Inflammatory macrophage treated with lipopolysaccharide for 1 hour (primary cell): ENCODE measurements at places on chromosomes 6 and 20.

DNA sequence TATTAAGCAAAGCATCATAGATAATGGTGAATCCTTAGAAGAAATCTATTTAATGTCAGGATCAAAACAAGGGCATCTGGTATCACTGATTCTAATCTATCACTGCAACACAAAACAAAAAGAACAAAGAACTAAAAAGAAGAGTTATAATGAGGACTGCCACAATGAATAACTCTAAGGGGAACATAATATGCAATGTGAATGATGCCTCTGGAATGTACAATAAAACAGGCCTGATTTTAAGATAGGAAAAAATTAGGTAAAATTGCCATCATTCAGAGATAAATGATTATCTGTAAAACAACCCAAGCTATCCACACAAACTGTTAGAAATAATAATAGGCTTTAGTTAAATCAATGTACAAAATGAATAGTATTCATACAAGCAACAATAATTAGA is 936.7 kb upstream of the CITED2 start:
- DNase-seq, result no peak

GRCh38 chr20:4183361-4183760 is 168.0 kb upstream of the RNF24 start:
- no peak for DNase-seq

GRCh38 chr6:136523196-136523595 is 27.0 kb downstream of the MAP7 start:
- no peak for DNase-seq

DNA sequence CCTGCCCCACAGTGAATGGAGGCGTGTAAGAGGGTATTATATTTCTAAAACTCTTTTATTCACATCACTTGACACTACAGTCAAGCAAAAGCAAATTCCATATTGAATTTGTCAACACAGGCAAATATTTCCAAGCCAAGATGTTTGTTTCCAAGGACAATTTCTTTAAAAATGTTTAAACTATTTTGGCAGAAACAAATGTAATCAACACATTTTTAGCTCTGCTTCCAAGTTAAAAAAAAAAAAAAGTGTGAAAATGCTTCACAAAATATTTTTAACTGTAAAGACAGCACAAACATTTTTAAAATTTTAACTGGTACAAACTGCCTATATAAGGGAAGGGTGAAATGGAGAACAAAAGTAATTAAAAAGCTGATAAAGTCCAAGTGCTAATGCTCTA is 44.9 kb upstream of the DST start:
- DNase-seq, result no peak

GRCh38 chr6:24827162-24827561 is 28.4 kb upstream of the ARMH2 start:
- DNase-seq, result no peak

- DNase-seq, result no peak
Measured at GRCh38 chr6:48144021-48144420, 33.0 kb upstream of the PTCHD4 start.

- no peak for DNase-seq
Measured at GRCh38 chr6:5504078-5504477, 242.8 kb downstream of the FARS2 start.

DNA sequence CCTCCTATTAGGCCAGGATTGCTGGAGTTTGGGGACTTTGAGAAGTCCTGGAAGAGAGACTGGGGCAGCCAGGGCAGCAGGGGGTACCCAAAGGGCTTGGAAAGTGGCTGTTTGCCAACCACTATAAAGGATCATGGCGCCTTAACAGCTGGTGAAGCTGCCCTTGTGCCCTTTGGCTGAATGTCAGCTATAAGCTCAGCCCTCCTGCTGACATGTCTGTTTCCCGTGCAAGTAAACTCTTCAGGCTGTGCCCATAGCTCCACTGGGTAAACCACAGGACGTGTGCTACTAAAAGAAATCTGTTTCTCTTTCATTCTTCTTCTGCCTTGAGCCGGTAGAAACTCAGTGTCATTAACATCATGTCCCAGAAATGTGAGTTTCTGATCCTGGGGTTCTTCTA is 97.3 kb downstream of the CAP2 start:
- DNase-seq, result no peak

DNA sequence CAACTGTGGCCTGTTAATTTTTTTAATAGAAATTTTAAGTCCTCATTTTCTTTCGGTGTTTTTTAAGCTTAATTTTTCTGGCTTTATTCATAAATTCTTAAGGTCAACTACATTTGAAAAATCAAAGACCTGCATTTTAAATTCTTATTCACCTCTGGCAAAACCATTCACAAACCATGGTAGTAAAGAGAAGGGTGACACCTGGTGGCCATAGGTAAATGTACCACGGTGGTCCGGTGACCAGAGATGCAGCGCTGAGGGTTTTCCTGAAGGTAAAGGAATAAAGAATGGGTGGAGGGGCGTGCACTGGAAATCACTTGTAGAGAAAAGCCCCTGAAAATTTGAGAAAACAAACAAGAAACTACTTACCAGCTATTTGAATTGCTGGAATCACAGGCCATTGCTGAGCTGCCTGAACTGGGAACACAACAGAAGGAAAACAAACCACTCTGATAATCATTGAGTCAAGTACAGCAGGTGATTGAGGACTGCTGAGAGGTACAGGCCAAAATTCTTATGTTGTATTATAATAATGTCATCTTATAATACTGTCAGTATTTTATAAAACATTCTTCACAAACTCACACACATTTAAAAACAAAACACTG is 10.1 kb downstream of the HFE start:
- no peak for DNase-seq

DNA sequence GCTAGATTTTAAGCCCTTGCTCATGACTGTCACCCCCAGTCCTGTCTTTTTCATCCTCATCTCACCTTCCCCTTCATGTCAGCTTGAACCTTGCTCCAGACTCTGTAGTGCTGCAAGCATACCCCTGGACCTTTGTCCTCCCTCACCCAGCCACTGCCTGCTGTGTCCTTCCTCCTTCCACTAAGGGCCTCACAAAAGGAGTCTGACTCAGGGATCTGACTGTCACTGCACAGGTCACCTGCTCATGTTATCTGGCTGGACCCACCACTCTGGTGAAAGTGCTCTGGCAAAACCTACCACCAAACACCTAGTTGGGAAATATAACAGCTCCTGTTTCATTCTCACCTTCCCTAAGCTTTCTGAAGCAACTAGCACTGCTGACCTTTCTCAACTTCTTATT is 151.4 kb downstream of the INSM1 start:
- no peak for DNase-seq

DNA sequence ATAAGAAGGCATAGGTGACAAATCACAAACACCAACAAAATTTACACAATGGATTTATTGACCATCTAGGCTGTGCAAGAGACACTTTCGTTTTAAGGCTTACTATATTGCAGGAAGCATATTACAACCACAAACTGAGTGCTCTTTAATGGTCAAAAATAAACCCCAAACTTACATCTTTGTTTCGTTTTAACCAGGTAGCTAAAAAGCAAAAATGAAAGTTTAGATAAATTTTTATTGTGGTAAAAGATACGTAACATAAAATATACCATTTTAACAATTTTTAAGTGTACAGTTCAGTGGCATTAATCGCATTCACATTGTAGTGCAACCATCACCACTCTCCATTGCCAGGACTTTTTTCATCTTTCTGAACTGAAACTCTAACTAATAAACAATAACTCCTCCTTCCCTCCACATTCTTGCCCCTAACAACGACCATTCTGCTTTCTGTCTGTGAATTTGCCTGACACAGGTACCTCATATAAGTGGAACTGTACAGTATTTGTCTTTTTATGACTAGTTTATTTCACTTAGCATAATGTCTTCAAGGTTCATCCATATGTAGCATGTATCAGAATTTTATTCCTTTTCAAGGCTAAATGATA is 32.3 kb upstream of the DUSP22 start:
- no peak for DNase-seq

- DNase-seq, result no peak
Measured at GRCh38 chr20:25459111-25459830, 51.8 kb downstream of the GINS1 start.

GRCh38 chr6:138115877-138116660 is 8.8 kb upstream of the PERP start:
- peak; percentile 87 for DNase-seq

DNA sequence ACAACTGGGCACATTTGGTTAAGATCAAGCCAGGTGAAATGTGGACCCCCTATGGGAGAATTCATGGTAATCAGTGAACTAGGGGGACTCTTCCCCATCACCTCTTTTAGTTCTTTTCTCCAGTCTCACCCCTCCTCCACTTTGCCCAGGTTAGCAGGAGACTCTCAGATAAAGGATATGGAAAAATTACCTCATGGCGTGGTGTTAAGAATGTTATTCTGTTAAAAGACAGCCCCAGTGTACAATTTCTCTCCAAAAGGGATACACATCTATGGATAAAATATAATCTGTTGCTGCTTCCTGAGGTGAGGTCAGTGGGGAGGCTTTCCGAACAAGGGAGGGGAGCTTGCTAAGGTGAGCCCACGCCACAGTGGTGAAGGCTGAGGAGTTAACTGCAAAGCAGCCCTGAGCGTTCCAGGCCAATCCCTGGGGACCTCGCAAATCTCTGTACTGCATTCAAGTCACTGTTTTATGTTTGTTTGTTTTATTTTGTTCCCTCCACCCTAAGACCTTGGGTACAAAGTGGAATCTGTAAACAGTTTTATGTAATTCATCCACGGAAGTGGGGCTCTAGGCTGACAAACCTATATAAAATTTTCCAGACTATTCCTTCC is 52.0 kb downstream of the ADGRF1 start:
- DNase-seq, result no peak

DNA sequence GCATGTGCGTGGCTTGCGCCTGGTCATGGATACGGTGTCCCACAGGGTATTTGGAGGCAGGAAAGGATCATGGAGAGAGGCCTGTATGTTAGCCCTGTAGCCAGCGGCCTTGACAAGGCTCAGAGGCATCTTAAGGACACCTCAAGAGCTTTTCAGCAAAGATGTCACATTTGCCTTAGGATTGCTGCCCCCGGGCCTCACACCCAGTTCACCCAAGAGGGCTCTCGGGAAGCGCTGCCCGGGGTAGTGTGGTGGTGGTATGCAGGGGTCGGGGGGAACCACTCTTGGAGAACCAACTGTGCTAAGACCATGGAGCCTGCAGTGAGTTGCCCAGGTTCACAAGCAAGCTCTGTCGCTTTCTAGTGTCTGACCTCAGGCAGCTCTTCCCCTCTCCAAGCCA is 36.9 kb upstream of the VSTM2L start:
- DNase-seq, result no peak

GRCh38 chr6:135146162-135146934 is 34.8 kb upstream of the MYB start:
- no peak for DNase-seq

DNA sequence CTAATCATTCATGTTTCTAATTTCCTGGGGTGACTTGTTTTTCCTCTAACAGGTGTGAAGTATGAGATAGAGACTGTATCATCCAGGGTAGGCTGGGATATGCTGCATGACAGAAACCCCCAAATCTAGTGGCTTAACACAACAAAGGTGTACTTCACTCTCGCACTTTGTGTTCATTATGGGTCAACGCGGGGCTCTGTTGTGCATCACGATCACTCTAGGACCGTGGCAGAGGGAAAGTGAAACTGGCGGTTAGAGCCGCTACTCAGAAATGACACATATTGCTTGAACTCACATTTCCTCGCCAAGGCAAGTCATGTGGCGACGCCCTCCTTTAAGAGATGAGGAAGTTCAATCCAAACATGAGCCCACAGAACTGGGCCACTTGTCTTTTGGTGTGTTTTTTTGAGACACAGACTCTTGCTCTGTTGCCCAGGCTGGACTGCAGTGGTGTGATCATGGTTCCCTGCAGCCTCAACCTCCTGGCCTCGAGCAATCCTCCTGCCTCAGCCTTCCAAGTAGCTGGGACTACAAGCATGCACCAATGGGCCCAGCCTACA is 41.3 kb downstream of the PCNA start:
- DNase-seq, result peak; percentile 95

DNA sequence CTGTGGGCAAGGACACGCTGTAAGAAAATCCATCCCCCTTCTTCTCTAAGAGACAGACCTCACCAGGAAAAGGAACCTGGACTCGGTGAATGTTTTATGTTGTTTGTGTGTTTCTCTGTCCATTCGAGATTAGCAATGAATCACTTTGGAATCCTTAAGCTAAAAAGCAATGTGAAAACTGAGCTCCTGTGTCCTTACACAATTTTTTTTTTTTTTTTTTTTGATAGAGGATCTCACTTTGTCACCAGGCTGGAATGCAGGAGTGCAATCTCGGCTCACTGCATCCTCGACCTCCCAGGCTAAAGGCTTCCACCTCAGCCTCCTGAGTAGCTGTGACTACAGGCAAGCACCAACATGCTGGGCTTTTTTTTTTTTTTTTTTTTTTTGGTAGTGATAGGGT is 32.1 kb downstream of the BFSP1 start:
- DNase-seq, result no peak

DNA sequence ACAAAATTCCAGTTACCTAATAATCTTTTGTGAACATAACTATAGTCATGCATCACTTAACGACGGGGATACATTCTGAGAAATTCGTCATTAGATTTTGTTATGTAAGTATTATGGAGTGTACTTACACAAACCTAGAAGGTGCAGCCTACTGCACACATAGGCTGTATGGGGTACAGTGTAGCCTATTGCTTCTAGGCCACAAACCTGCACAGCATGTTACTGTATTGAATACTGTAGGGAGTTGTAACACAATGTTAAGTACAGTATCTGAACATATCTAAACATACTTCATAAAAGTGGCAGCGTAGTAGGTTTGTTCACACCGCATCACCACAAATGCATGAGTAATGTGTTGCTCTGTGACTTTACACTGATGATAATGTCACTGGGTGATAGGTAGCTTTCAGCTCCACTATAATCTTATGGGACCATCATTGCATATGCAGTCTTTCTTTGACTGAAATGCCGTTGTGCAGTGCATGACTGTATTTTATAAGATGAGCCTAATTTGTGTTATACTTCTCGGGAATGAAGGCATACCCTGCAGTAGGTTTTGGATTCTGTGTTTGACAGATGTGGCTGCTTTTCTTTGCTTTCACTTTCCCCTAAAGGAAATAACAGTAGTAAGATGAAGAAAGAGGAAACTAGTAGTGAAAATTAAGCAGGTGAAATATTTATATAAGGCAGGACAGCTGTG is 365.6 kb downstream of the FARS2 start:
- no peak for DNase-seq

DNA sequence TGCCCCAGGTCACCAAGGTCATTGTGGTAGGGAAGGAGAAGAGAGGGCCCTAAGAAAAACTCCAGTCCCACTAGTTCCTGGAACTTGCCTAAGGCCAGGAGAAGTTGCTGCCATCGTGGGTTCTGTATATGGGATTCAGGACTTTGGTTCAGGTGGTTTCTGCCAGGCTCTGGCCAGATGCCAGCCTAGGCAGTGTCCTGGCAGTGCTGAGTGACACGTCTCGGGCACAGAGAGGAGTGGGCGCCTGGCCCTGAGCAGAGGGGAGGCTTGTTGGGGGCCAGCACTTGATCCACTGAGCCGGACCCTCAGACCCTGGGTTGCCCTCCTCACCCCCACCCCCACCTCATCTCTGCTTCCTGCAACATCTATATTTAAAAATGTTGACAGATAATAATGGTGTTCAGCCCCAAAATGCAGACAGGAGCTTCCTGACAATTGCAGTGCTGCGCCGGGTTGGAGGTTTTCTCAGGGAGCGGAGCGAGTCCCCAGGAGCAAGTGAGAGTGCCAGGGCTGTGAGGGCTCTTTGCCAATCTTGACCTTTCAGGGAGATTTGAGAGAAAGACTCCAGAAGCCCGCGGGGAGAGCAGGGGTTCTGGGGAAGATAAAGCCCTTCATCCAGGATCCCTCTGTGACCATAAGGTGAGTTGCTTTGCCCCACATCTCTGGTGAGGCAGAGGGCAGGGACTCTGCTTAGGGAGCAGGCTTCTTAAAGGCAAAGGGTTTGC is 71.9 kb downstream of the PHACTR3 start:
- no peak for DNase-seq
